ENCODE measurements at places on chromosomes 2 and 18. TPM values are rescaled to one million over a fixed set of nuclear protein-coding genes. Genes with fewer than 3 reads are reported as not detected.

BMP10 gene
- not detected for total RNA-seq

TMEM247 gene
- total RNA-seq: not detected

TNFRSF11A gene
- total RNA-seq: 6.5 TPM

ZDBF2 gene
- total RNA-seq: 0.86 TPM

ITGA6 gene
- total RNA-seq: 44.9 TPM

CYP1B1 gene
- total RNA-seq: 9.8 TPM

CNGA3 gene
- not detected for total RNA-seq

REG3G gene
- total RNA-seq: not detected

CD8B2 gene
- not detected for total RNA-seq

Measured in A549 treated with CpdA at 1 μM for 4 hours (cell line).